ENCODE measurements at places on chromosomes 16 and 17.

DNA sequence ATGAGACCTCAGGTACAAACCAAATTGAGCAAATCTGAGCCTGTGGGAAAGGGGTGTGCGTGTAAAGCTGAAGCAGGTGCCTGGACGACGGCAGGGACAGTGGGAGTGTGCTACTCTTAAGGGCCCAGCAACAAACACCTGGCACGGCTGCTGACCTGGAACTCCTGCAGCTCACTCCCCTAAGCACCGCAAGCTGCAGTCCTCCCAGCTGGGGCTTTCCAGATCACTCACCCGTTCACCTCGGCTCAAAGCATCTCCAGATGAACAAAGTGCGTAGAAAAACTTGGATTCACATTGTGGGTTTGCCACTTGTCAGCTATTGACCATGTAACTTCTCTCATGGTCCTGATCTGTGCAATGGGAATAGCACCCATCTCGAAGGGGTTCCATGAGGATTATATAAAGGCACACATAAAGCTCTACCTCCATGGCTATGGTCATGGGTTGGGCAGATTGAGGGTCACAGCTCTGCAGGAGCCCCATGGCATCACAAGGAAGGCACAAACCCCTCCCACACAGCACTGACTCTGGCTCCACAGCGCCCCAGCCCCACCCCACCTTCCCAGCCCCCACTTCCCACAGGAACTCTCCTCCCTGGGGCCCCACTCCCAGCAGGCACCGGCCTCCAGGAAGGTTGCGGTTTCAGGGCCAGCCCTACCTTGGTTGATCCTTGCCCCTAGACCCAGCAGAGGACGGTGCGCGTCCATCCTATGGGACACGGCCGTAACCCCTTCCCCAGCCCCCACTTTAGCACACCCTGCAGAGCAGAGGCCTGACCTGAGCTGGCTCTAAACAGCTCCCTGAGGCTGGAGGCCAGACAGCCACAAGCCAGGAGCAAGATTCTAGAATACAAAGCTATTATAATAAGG, 21.9 kb downstream of the ST3GAL2 start:
- no peak for DNase-seq

DNA sequence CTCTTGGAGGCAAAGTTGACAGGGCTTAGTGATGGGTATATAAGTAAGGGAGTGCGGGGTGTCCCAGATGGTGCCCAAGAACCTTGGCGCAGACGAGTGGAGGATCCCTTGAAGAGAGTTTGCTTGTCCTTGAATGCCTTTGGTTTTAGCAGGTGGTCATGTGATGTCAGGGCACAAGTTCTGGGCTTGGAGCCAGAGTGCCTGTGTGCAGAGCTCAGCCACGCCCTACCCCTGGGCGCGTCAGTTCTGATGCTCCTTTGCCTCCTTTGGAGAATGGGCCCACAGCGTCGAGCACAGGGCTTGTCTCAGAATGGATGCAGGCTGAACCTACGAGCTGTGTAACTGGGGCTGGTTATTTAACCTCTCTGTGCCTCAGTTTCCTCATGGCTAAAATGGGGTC, 412.2 kb upstream of the EEF2KMT start:
- DNase-seq = no peak

GRCh38 chr17:732067-732901, at the start of gene TLCD3A:
TLCD3A (plus strand) TSS chr17:732596; CDS start chr17:732648, 52 bp downstream.
- peak; percentile 34 for DNase-seq

DNA sequence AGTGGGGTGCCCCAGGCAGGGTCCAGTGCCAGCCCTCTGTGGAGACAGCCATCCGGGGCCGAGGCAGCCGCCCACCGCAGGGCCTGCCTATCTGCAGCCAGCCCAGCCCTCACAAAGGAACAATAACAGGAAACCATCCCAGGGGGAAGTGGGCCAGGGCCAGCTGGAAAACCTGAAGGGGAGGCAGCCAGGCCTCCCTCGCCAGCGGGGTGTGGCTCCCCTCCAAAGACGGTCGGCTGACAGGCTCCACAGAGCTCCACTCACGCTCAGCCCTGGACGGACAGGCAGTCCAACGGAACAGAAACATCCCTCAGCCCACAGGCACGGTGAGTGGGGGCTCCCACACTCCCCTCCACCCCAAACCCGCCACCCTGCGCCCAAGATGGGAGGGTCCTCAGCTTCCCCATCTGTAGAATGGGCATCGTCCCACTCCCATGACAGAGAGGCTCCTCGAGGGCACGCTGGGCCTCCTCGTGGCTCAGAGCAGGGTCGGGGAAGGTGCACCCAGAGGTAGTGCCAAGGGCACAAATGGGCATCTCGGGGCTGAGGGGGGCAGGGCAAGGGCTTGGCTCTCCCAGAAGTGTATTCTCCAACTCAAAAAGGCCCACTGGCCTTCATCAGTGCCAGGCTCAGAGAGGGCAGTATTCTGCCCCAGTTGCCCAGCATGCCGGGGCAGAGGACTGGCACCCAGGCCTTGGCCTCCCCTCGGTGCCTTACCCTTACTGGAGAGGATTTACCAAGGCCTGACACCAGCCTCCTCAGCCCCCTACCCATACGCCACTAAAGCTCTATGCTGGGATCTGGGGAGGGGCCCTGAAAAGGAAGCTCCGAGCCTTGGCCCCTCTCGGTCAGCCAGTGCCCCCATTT, at the start of gene CDH5:
CDH5 (plus strand) TSS at position 259 of the 867 bp plus-strand sequence. CDS start 12,647 bp downstream, outside the sequence.
- DNase-seq = no peak

DNA sequence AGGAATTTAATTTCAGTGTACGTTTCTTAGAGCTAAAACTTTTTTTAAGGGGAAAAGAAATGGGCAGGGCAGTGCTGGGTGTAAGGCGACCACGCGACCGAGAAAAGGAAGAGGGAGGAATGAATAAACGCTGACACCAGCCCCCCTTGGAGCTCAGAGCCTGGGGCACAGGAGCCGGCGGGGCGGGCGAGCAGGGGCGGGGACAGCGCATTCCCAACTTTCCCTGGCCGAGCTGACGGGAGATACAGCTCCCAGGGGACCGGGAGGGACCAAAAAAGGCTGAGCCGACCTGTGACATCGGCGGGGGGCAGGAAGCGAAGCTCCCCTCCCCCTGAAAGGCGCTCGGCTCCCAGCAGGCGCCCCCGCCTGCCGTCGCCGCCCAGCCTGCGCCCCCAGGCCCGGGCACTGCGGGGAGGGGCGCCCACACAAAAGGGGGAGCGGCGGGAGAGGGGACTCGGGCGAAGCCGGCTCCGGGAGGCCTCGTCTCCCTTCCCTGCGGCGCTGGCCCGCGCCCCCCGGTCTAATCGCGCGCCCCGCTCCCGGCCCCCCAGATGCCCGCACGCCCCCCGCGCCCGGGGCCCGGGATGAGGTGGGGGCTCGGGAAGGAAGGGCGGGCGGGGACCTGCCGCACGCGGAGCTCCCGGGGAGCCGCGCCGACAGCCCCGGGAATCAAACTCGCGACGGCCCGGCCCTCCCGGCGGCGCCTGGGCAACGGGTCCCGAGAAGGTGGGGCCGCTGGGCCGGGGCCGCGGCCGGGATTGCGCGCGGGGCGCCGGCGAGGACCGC, 622 bp downstream of the CUEDC1 start:
- DNase-seq = peak; percentile 86

DNA sequence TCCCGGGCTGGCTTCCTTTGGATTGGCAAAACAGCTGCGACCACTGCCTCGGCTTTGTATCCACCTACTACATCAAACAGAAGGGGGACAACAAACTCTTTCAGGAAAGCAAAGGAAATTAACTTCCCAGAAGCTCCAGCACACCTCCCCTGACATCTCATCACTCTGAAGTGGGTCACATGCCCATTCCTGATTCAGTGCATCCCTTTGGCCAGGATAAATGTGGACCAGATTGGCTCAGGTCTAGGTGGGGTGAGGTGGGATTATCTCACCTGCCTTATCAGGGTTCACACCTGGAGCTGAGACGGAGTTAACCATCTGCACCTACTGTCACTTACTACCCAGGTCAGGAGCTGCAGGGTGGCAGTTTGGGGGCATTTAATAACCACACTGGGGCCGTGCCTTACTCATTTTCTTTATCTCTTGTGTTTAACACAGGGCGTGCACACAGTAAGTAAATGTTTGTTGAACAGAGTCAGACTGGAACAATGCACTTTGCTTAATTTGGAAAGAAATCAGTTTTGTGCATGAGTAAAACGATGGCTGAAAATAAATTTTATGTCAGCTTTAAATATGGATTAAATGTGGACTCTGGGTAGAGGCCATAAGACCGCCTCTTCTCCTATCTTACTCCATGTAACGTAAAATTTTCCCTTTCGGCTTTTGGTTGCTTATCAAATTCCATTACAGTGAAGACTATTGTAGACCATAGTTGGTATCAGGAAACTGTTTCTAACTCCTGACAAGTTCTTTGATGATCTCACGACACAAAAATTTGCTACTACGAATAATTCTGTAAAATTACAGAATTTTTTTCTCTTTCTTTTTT, 36.0 kb downstream of the IQCK start:
- no peak for DNase-seq

- no peak for DNase-seq
Measured at GRCh38 chr17:7014995-7015958, 2.9 kb downstream of the RNASEK start.

GRCh38 chr16:68015681-68016080, at the start of gene DPEP2NB:
DPEP2NB (minus strand) TSS chr16:68015911; CDS start chr16:68015770, 141 bp downstream.
- no peak for DNase-seq

DNA sequence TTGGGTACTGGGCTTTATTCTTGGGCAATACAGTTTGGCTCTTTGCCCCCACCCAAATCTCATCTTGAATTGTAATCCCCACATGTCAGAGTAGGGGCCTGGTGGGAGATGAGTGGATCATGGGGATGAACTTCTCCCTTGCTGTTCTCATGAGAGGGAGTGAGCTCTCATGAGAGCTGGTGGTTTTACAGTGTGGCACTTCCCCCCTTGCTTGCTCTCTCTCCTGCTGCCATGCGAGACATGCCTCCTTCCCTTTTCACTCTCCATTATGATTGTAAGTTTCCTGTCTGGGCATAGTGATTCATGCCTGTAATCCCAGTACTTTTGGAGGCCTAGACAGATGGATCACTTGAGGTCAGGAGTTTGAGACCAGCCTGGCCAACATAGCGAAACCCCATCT, 18.1 kb upstream of the CNEP1R1 start:
- DNase-seq = no peak

- no peak for DNase-seq
Measured at GRCh38 chr17:4710693-4711634, 532 bp downstream of the ARRB2 start.

- DNase-seq = no peak
Measured at GRCh38 chr16:14346278-14347142, 275.4 kb downstream of the MRTFB start.

DNA sequence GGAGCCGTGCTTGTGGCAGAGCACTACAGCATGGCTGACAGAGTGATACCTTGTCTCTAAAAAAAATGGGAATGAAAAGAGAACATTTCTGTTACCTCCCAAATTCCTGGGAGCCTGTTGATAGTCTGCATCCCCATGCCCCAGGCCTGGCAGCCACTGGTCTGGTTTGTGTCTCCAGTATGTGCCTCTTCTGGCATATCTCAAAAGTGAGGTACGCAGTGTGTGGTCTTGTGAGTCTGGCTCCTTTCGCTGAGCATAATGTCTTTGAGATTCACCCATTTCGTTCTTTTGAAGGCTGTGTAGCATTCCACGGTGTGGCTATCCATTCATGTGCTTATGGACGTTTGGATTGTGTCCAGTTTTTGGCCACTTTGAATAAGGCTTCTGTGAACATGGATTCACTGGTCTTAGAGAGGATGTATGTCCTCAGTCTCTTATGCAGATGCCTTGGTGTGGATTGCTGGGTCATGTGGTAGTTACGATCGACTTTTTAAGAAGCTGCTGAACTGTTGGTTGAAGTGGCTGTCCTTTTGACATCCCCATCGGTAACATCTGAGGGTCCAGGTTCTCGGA, 39.1 kb downstream of the PRMT7 start:
- no peak for DNase-seq

GRCh38 chr17:71902894-71903506, 217.8 kb upstream of the SOX9 start:
- no peak for DNase-seq

- peak; percentile 64 for DNase-seq
Measured at GRCh38 chr16:11254913-11255736, 879 bp downstream of the SOCS1 start.

DNA sequence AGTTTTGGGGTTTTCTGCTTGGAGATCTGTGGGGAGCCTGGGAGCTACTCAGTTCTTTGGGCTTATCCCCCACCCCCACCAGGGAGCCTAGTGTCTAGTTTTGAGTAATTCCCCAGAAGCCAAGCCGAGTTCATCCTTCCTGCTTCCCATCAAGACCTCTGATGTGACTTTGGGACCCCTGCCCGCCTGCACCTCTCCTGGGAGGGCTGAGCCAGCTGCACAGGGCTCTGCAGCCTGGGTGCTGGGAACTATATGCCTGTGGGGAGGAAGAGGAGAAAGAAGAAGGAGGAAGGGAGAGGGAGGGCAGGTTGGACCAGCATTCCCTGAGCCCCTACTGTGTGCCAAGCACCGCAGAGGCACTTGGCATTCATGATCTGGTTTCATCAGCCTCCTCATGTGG, 178.9 kb downstream of the TMEM132E start:
- DNase-seq = no peak

DNA sequence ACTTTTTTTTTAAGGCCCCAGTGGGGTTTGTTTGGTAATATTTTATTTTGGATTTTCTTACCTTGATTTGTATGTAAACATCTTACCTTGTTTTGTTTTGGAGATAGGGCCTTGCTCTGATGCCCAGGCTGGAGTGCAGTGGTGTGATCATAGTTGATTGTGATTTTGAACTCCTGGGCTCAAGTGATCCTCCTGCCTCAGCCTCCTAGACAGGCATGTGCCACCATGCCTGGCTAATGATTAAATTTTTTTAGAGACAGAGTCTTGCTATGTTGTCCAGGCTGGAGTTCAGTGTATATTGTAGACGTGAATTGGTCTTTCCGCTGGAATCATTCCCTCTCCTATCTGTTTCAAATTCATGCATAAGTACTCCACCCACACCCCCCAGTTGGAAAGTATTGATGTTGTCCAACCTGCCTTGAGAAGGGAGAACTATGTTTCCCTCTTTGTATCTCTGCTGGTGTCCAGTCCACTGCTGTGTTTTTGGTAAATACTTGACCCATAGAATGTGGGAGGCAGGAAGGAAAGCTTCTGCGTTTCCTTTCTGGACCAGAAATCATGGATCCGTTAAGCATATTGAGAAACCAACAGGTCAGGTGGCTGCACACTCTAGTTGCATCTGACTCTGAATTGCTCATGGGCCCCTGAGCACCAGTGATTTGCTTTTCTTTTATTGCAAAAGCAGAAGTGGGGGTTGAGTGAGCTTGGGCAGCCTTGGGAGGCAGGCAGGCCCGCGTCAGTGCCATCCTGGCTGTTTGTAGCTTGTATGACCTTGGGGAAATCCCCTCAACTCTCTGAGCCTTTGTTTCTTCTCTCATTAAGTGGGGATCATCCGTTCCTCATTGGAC, 25.0 kb downstream of the RMI2 start:
- DNase-seq = no peak

Measured in HAP-1 (cell line).